T-helper 2 cell (primary cell): ENCODE measurements at places on chromosomes 7 and 10.

- peak; percentile 60 for DNase-seq
Measured at GRCh38 chr7:123624527-123625183, 23.0 kb downstream of the ASB15 start.

GRCh38 chr7:37999673-38000072 is 79.2 kb downstream of the EPDR1 start:
- no peak for DNase-seq

GRCh38 chr10:13000431-13000830 is 1.1 kb downstream of the CCDC3 start:
- DNase-seq: no peak

DNA sequence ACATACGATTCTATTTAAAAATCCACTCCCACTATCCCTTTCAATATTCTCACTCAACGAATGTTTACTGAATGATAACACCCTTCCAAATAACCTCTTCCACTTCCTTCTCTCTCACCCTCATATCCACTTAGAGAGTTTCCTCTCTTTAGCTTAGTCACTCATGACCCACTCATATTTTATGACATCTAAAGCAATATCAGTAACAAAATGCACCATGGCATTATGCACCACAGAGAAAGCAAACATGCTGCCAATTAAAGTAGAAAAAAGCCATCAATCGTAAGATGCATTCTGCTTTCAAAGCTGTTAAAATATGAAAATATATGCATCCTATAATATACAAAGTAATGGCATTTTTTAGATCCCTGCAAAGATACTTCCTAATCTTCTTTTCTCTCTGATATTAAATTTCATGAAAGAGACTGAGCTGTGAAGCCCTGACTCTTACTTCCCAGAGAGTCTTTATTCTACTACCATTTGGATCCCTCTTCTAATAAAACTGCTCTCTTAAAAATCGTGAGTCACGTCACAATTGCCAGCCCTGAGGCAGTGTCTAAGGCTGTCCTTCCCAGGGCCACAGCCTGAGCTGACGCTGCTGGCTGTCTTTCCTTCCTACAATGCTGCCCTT is 283.0 kb upstream of the KLF6 start:
- DNase-seq: no peak

- no peak for DNase-seq
Measured at GRCh38 chr10:2202401-2202800, 465.1 kb upstream of the ADARB2 start.
